ENCODE measurements at places on chromosomes 16 and 17. TPM values are rescaled to one million over a fixed set of nuclear protein-coding genes. Genes with fewer than 3 reads are reported as not detected.

GRCh38 chr17:1906662-1907101 is 76.9 kb downstream of the RPA1 start:
- no peak for DNase-seq

DNA sequence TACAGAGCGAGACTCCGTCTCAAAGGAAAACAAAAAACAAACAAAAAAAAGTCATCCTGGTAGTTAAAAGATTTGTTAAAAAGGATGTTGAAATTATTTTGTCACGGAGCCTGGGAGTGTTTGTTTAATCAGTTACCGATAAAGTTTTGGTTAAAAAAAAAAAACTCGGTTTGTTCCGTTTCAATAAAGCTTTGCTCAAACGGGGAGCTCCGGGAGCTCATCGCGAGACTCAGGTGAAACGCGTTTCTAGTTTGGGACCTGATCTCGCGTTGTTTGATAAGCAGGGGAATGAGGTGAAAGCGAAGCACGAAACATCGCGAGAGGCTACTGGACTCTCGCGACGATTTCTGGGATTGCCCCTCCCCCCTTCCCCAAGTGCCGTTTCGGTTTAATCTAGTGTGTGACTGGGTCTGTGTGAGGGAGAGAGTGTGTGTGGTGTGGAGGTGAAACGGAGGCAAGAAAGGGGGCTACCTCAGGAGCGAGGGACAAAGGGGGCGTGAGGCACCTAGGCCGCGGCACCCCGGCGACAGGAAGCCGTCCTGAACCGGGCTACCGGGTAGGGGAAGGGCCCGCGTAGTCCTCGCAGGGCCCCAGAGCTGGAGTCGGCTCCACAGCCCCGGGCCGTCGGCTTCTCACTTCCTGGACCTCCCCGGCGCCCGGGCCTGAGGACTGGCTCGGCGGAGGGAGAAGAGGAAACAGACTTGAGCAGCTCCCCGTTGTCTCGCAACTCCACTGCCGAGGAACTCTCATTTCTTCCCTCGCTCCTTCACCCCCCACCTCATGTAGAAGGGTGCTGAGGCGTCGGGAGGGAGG is at the start of gene CDK12:
Gene CDK12 (plus strand): TSS at position 374 of the 813 bp plus-strand sequence. CDS start 586 bp downstream, outside the sequence.
- peak; percentile 92 for DNase-seq

- no peak for DNase-seq
Measured at GRCh38 chr16:11064851-11065250, 120.5 kb downstream of the CLEC16A start.

GRCh38 chr17:1989135-1989534 is 36.0 kb downstream of the RTN4RL1 start:
- no peak for DNase-seq

- DNase-seq: no peak
Measured at GRCh38 chr16:85564277-85565051, 48.7 kb upstream of the GSE1 start.

GRCh38 chr16:84463221-84463620 is 41.2 kb downstream of the MEAK7 start:
- DNase-seq: no peak

CD300H gene
- not detected for total RNA-seq

SPHK1 gene
- 2.3 TPM for total RNA-seq

MMP2 gene
- total RNA-seq: 87.4 TPM

- no peak for DNase-seq
Measured at GRCh38 chr16:51508490-51509212, 357.6 kb upstream of the SALL1 start.

DNA sequence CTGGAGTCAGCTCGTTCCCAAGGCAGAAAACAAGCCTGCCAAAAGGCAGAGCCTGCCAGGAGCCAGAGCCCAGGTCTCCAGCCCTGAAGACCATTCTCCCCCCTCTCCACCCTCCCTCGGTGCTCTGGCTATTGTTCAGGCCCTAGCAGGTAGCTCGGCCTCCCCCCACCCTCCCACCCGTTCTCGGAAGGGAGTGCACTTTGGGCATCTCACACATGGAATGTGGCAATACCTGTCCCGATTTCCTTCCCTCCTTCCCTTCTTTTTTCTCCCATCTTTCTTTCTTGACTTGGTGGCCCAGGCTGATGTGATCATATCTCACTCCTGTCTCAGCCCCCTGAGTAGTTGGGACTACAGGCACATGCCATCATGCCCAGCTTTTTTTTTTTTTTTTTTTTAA is 12.4 kb downstream of the CNGB1 start:
- no peak for DNase-seq

TMC7 gene
- total RNA-seq: 0.69 TPM

TNP2 gene
- not detected for total RNA-seq

GRCh38 chr17:2374549-2375285 is 26.1 kb downstream of the MNT start:
- no peak for DNase-seq

DNA sequence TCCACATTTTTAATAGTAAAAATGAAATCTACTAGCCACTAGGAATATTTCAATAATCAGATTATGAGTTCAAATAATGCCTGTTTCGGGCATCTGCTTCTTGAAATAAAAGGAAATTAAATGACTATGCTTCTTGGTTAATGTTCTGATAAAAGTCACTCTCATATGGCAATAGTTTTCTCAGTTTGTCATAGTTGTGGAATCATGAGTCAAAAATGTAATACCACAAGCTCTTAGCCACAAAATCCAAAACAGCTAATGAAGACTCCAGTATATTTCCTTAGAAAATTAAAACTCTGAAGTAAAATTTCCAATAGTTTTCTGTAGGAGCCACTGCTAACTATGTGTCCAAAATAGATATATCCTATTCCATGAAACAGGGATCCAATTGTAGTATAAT is 676.3 kb upstream of the CDH8 start:
- no peak for DNase-seq

- DNase-seq: no peak
Measured at GRCh38 chr17:39195568-39196160, 1.8 kb downstream of the CACNB1 start.

IRX5 gene
- total RNA-seq: 36.8 TPM

SLC9A5 gene
- 1.3 TPM for total RNA-seq

SOX8 gene
- total RNA-seq: 0.96 TPM

- no peak for DNase-seq
Measured at GRCh38 chr17:74748279-74748528, 224 bp upstream of the NHERF1 start.

DNA sequence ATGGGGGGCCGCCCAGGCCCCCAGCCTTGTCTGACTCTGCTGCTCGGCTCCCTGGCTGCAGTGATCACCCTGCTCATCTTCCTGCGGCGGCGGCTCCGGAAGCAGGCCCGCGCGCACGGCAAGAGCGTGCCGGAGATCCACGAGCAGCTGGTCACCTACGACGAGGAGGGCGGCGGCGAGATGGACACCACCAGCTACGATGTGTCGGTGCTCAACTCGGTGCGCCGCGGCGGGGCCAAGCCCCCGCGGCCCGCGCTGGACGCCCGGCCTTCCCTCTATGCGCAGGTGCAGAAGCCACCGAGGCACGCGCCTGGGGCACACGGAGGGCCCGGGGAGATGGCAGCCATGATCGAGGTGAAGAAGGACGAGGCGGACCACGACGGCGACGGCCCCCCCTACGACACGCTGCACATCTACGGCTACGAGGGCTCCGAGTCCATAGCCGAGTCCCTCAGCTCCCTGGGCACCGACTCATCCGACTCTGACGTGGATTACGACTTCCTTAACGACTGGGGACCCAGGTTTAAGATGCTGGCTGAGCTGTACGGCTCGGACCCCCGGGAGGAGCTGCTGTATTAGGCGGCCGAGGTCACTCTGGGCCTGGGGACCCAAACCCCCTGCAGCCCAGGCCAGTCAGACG is 24.4 kb upstream of the BEAN1 start:
- DNase-seq: no peak

ABCC11 gene
- 0.05 TPM for total RNA-seq

ZNF287 gene
- 9.9 TPM for total RNA-seq

- no peak for DNase-seq
Measured at GRCh38 chr16:27406511-27407128, 4.6 kb downstream of the IL21R start.

- no peak for DNase-seq
Measured at GRCh38 chr16:56931271-56931891, 561 bp upstream of the HERPUD1 start.

GRCh38 chr17:72239548-72239947 is 118.7 kb downstream of the SOX9 start:
- DNase-seq: no peak

- no peak for DNase-seq
Measured at GRCh38 chr17:82399601-82400101, 18.5 kb upstream of the HEXD start.

- DNase-seq: no peak
Measured at GRCh38 chr16:28210264-28210663, 1.5 kb downstream of the XPO6 start.

- DNase-seq: no peak
Measured at GRCh38 chr16:81784072-81784795, 5.1 kb downstream of the PLCG2 start.

KDM6B gene
- 23.3 TPM for total RNA-seq

DNA sequence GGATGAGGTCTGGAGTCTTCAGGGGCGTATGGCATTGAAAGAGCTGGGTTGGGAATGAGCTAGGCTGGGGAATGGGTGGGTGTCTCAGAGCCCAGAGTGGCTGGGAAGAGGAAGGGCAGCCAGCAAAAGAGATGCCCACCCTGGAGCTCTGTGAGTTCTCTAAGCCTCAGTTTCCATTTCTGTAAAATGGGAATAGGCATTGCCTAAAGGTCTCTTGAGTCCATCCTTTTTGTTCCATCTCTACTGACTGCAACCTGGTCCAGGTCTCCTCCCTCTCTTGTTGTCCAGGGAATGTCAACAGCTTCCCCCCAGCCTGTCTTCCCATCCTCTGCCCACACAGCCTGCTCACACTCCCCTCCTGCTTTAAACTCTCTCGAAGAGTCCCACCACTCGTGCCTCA is 19.6 kb downstream of the CCDC102A start:
- DNase-seq: no peak

DNA sequence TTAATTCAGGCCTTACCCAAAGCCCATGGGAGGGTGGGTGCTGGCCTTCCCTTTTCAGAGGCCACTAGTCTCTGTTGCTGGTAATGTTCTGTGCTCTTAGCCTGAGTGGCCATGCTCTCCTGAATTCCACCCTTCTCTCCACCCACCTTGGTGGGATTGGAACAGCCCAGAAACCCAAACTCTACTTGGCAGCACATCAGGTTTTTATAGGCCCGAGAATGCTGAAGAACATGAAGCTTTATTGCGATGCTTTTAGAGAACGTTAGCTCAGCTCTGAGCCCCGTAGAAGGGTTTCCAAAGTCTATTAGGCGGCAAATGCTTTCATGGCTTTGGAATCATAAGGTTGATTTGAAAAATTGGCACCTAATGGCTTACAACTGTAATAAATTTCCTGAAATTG is 209.3 kb downstream of the MSI2 start:
- no peak for DNase-seq

GRCh38 chr17:20315821-20316220 is 151.5 kb downstream of the LGALS9B start:
- DNase-seq: no peak

- DNase-seq: peak; percentile 54
Measured at GRCh38 chr17:63697341-63698286, 2.3 kb downstream of the LIMD2 start.

TEDC2 gene
- total RNA-seq: 1.3 TPM

DNA sequence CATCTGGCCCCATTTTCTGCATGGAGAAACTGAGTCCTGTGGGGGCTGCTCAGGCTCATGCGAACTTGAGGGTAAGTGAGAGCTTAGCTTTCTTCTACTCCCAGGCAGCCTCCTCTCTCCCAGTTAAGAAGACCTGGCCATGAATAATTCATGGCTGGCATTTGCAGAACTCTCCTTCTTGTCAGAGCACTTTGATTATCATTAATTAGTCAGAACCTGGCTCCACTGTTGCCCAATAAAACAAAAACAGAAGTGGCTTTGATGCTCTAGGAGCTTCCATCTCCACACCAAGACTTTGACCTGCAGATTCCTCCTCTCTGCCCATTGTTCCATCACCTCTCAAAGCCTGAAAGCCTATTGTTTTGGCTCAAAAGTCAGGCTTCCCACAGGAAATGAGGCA is 45.5 kb upstream of the CDH3 start:
- no peak for DNase-seq

HSF5 gene
- total RNA-seq: not detected

ZPBP2 gene
- total RNA-seq: not detected

RAB40C gene
- total RNA-seq: 10.3 TPM

- DNase-seq: no peak
Measured at GRCh38 chr16:66127459-66128370, 238.8 kb upstream of the CDH5 start.

DNA sequence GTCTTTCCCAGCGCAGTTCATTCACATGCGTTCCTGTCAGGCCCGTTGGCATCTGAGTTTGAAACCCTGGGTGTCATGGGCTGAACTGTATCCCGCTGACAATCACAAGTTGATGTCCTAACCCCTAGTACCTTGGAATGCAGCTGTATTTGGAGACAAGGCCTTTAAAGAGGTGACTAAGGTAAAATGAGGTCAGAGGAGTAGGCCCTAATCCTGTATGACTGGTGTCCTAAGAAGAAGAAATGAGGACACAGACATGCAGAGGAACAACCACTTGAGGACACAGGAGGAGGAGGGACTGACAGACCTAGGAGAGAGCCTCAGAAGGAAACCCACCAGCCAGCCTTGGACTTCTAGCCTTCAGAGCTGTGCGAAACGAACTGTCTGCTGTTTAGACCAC is 33.1 kb downstream of the TRPV2 start:
- DNase-seq: no peak

DNA sequence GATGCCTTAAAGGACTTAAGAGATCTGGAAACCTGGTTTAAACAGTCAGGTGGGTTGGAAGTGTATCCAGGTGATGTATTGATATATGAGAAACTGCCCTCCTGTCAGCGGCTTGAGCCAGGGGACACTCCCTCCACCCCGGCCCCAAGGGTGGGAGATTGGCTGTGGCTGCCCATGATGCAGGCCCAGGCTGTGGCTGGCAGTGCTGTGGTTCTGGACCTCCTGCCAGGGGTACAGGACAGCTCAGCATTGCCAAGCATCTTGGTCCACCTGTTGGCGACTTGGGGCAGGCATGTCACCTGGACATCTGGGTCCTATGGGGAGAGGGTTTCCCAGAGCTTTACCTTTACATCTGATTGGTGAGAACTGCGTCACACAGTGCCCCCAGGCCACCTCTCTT is 201.0 kb downstream of the SPECC1 start:
- DNase-seq: no peak

DNA sequence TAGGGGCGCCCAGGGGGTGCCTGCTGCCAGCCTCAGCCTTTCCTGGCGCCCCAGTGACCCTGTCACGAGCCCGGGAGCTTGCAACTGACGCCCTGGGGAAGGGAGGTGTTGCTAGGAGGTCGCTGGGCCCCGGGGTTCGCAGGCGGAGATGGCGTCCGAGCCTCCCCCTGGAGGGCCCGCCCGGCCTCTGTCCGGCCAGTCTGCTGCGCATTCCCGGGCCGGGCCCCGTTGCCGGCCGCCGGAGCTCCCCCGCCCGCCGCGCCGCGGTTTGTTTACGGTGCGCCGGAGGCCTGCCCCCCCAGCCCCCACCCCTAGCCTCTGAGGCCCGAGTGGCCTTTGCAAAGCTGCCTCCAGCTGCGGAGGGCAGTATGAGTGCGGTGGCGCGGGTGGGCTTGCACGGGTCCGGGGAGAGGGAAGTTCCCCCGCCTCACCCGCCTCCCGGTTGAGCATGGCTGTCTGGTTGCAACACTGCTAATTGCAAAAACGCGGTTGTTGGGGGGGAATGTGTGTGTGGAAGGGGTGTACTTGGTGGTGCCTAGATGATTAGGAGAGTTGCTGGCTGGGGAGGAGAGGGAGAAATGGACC is 514 bp downstream of the THRA start:
- DNase-seq: peak; percentile 50
